Activated CD8-positive, alpha-beta memory T cell treated with anti-CD3 and anti-CD28 coated beads for 1 hour (primary cell): ENCODE measurements at places on chromosomes 5 and 9.

DNA sequence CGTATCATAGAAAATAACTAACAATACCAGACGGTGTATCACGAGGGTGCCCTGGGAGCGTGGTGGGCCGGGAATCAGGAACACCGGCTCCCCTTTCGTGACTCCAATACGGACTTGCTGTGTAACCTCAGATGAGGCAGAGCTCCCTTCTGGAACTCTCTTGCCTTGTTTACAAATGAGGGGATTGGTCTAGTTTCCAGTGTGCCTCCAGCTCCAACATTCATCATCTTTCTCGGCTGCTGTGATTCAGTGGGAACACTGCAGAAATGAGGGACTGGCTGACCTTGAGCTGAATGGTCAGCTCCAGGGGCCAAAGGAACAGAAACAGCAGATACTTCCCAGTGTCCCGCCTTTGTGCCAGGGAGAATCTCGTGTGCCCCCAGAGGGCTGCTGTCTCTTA is 22.6 kb upstream of the TGFBI start:
- DNase-seq: no peak

DNA sequence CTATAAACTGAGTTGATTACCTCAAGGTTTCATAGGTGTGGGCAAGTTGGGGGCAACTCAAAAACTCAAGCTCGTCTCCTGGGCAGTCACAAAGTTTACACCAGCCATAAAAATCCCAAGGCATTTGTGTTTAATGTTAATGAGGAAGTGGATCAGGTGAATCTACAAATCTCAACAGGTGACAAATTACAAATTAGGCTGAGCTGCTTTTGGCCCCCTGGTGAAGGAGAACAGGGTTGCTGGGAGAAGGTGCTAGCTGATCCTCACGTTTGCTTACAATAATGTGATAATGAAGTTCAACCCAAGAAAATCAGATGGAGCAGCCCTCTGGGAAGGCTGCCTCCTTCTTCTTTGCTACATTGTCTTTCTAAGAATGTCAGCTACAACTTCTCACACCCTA is 488.4 kb upstream of the DMAC1 start:
- DNase-seq: no peak

DNA sequence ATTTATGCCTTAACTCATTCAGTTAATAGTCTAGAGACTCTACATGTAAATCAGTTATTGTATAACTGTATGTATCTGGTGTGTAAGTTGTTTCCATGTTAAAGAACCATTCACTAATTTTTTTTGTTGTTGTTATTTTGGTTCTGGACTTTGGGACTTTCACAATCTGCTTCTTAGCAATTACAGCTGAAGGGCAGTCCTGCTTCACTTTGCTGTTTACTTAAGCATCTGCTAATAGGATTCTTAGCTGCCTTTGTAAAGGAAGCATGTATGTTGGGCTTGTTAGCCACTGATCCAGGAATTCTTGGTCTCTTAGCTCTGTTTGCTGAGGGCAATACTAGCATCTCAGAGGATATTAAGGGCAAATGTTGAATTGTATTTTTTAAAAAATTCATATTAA is 97.0 kb downstream of the FOCAD start:
- DNase-seq: no peak

GRCh38 chr9:19903076-19903475 is 114.2 kb upstream of the SLC24A2 start:
- DNase-seq: no peak

DNA sequence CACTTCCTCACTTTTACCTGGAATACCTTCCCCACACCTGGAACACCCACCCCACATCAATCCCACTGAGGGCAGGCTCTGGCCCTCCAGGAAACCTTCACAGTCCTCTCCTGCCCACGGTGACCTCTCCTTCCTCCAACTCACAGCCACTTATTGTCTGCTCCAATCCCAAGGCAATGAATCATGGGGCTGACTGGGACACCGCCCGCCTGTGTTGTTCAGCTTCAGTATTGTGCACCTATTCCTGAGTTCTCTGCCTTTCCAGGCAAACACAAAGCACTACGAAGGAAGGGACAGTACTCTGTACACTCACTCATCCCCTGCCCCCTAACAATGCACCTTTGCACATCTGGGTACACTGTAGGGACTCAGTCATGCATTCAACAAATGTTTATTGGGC is 7.3 kb downstream of the PCDH1 start:
- no peak for DNase-seq

- DNase-seq: no peak
Observed at GRCh38 chr5:78889369-78890140, 95.6 kb downstream of the ARSB start.
